ENCODE measurements at places on chromosomes 13 and 19.

DNA sequence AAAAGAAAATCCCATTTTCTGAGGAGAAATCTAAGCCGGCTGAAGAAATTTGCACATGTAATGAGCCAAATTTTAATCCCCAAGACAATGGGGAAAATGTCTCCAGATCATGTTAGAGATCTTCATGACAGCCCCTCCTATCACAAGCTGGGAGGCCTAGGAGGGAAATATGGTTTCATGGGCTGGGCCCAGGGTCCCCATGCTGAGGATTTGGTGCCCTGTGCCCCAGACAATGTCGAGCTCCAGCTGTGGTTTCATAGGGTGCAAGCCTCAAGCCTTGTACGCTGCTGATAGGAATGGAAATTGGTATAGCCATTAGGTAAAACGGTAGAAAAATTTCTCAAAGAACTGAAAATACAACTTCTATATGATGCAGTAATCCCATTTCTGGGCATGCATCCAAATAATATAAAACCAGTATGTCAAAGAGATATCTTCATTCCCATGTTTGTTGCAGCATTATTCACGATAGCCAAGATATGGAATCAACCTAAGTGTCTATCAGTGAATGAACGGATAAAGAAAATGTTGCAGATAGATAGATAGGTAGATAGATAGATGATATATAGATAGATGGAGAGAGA lies 19.3 kb upstream of the FREM2 start:
- no peak for DNase-seq

DNA sequence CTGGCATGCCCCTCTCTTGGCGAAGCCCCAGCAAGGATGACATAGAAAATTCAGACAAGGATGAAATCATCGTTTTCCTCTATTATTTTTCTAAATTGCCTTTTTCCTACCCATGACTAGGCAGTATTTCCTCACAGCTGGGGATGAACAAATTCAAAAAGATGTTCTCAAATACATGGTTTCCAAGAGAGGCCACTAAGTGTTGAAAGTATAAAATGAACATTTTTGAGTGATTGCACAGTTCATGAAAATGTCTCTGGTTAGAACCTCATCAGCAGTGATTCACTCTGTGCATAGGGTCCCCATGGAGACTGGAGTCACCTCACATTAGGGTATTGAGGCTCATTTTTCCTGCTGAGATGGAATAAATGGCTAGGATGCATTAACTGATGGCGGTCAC lies 373.7 kb downstream of the DNAJC15 start:
- no peak for DNase-seq

GRCh38 chr19:48741129-48741999 lies 954 bp upstream of the RASIP1 start:
- no peak for DNase-seq

DNA sequence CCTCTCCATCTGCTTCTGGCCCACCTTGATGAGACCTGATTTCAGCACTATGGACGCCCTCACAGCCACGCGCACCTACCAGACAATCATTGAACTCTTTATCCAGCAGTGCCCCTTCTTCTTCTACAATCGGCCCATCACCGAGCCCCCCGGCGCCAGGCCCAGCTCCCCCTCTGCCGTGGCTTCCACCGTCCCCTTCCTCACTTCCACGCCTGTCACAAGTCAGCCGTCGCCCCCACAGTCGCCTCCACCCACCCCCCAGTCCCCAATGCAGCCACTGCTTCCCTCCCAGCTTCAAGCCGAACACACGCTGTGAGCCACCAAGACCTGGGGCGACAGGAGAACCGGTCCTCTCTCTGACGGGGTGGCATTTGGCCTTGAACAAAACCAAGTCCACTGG lies 19.3 kb upstream of the NPAS1 start:
- no peak for DNase-seq

DNA sequence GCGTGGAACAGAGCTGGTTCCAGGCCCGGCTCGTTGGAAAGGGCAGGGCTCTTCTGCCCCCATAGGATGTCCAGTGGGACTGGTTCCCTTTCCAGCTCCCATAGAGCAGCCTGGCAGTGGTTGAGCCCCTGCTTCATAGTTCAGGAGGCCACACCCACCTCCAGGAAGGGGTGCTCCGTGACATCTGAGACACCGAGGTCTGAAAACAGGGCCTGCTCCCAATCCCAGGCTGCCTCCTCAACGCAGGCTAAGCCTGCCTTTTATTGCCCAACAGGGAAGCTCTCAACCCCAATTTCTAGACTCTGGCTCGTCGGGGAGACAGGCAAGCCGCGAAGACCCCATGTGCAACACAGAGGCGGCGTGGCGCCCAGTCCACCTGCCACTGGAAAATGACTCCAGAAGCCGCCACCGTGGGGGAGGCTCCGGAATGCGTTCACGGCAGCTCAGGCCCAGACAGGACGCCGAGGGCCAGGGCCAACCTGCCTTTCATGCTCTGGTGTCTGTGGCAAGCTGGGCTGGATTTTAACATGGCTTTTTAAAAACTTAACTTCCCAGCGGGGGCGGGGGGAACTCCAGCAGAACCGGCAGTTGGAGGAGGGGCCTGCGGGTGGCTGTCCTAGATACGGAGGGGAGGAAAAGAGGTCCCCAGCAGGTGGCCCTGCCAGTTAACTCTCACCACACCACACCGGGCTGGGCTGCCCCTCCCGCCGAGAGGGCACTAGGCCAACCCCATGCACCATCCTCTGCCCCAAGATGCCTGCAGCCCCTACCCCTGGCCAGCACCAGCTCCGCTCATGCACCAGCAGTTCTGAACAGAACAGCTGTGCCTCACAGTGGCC lies 17.9 kb upstream of the TINCR start:
- DNase-seq: no peak

DNA sequence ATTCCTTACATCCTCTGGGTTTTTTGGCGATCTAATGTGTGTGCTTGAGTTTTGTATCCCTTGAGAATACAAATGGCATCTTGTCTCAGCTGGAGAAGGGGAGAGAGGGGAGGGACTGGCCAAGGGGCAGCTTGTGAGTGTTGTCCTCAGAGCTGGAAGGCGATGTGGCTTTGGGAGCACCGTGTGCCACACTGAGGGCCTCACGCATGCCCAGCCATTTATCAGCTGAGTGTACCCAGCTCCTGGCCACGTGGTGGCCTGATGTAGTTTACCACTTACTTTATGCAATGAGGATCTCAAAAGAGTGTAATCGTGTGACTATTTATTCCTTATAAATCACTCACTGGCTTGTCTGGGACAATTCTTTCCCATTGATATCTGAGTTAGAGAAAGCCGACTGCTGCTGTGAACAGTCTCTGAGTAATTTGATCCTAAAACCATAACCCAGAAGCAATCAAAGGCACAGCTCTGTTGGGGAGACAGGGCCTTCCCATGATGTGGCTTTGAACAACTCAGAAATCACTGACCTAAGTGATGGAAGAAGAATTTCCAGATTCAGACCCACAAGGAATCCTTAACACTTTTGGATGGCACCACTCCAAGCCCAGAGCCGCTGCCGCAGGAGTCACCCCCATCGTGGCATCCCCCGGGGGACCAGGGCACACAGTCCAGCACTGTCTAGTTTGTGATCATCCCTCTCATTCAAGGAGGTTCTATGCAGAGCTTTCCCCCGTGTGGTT lies 53.9 kb upstream of the MTIF3 start:
- DNase-seq: no peak

DNA sequence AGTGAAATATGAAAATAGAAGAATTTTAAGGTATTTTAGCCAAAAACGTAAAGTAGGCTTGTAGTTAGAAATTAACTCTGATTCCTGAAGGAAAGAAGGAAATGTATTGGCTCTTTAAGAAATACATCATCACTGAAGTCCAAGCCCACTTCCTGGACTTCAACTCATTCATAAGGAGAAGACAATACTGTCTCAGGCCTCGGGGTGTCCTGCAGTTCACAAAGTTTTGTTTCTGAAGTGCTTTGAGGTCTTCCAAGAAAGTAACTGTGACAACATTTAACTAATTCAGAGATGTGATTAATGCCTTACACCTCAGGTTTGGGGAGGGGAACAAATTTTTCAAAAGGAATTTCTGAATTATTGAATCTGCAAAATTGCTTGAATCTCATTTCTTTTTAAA lies 65.8 kb upstream of the STARD13 start:
- peak; percentile 72 for DNase-seq

- DNase-seq: no peak
These were observed 63.8 kb downstream of the VWA8 start for GRCh38 chr13:41897126-41897525.

DNA sequence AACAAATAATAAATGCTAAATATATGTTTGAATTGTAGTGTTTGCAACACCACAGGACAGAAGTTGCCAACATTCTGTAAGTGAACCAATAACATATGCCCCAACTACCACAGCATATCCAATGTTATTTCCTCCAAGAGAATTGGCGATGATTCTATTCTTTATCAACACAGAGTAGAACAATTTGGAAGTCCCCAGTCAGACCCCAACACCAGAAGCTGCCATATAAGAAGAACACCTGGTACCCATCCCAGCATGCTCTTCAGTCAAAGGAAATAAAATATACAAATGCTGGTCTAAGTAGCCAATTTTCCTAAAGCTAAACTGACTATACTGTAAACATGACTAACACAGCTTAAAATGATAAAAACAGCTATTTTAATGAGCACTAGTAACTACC lies 145.7 kb downstream of the KLF12 start:
- no peak for DNase-seq

- DNase-seq: peak; percentile 70
These were observed 13.6 kb downstream of the SPC24 start for GRCh38 chr19:11141937-11142527.

DNA sequence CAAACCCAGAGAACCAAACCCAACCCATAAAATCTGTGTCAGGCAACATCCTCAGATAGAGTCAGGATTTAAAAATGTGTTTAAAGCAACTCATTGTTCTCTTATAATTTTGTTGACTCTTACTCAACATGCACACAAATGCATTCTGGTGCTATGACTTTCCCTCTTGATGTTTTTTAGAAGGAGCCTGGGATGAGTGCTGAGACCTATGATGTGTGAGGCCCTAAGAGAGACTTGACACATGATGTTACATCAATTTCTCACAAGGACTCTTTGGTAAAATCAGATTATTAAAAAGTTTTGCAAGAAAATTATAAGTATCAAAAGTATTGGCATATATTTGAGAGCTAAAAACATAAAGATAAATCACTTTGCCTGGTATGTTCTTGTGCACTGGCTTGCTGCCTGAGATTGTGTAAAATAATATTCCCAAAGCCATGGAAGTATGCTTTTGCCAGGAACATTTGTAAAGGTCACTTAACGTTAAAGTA lies 173.9 kb downstream of the DCLK1 start:
- no peak for DNase-seq

DNA sequence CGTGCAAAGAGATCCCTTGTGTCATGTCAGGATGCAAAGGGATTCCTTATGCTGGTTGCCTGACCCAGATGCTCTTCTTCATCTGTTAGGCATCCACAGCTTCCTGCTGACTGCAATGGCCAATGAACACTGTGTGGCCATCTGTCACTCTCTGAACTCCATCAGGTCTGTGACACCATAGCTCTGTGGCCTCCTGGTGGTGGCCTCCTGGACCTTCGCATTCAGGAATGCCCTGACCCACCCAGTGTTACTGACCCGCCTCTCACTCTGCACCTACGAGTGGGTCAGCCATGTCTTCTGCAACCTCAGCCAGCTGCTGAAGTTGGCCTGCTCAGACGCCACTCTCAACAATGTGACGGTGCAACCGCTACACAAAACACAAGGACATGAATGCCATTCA lies 23.9 kb upstream of the TPM4 start:
- DNase-seq: no peak

GRCh38 chr13:39998166-39998565 lies 342.7 kb downstream of the COG6 start:
- no peak for DNase-seq

DNA sequence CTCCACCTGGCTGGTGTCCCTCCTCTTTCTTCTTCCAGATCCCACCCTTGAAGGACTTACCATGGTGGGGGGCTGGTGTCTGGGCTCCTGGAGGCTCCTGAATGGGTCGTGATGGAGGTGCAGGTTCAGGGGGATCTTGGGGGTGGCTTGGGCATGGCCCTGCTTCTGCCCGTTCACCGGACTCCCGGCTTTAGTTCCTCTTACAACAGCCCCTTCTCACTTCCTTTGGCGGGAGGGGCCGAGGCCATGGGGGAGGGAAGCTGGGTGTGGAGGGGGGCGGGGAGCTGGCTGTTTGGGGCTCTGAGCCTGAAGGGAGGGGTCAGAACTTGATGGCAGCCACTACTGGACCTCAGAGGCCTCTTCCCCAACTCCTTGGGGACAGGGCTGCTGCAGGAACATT lies at the start of gene MYO1F:
Gene MYO1F, minus strand, starts transcription at position 196 of the 400 bp plus-strand sequence. Its CDS starts 133 bp downstream, at position 63.
- no peak for DNase-seq

- peak; percentile 53 for DNase-seq
These were observed 396.9 kb upstream of the SLITRK5 start for GRCh38 chr13:87274209-87274819.

- no peak for DNase-seq
These were observed 142.5 kb downstream of the SLC7A1 start for GRCh38 chr13:29452773-29453616.

DNA sequence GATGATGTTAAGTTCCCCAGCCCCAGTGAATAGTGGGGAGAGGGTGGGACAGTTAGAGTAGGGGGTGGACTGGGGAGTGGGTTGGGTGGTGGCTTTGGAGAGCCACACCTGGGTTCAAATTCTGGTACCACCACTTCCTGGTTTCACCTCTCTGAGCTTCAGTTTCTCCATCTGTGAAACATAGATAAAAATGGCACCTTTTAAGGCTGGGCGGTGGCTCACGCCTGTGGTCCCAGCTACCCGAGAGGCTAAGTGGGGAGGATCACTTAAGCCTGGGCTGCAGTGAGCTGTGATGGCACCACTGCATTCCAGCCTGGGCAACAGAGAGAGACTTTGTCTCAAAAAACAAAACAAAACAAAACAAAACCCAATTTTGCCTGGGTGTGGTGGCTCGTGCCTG lies 5.9 kb downstream of the VAV1 start:
- DNase-seq: no peak

GRCh38 chr13:73952648-73953047 lies 181.6 kb downstream of the KLF12 start:
- DNase-seq: peak; percentile 56

GRCh38 chr13:98506322-98506721 lies 70.6 kb downstream of the STK24 start:
- DNase-seq: no peak

GRCh38 chr19:7869910-7870511 lies 4.2 kb downstream of the PRR36 start:
- DNase-seq: peak; percentile 38

- peak; percentile 57 for DNase-seq
These were observed 714 bp downstream of the POLRMT start for GRCh38 chr19:632579-633067.

DNA sequence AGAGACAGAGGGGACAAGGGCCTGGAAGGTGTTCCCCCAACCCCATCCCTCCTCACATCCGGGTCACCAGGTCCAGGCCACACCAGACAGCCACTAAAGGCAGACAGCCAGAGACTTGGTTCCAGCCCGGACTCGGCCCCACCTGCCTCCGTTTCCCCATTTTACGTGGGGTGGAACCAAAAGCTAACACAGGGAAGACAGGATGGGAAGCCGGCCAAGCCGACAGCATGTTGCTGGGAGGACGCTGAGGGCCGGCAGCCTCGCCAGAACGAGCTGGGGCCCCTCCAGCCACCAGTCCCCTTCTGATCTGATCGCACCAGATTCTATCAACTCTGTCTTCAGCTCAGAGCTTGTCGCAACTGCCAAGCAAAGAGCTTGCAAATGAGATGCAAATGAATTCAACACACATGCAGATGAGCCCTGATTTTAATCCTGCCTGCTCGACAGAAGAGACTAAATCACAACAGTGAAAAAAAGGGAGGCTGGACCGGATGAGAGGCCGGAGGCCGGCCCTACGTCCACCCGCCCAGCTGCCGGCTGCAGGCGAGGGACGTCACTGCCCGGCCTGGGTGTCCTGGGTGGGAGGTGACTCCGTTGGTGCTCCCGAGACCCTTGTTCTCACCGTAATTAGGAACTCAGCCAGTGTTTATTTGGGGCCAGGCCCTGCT lies 17.5 kb upstream of the SHC2 start:
- DNase-seq: no peak

GRCh38 chr13:42525035-42525504 lies 48.9 kb upstream of the TNFSF11 start:
- peak; percentile 99 for DNase-seq

Measured in kidney tubule cell (primary cell).